ENCODE measurements at places on chromosomes 16 and 17.
A peak's percentile ranks its signal among the peaks of the same experiment; 100 is the strongest.

- peak; percentile 86 for DNase-seq
Observed at GRCh38 chr17:56819431-56820145, 14.1 kb downstream of the C17orf67 start.

- no peak for DNase-seq
Observed at GRCh38 chr17:62094175-62094574, 29.1 kb upstream of the MED13 start.

- no peak for DNase-seq
Observed at GRCh38 chr17:47184681-47185080, 4.4 kb downstream of the CDC27 start.

DNA sequence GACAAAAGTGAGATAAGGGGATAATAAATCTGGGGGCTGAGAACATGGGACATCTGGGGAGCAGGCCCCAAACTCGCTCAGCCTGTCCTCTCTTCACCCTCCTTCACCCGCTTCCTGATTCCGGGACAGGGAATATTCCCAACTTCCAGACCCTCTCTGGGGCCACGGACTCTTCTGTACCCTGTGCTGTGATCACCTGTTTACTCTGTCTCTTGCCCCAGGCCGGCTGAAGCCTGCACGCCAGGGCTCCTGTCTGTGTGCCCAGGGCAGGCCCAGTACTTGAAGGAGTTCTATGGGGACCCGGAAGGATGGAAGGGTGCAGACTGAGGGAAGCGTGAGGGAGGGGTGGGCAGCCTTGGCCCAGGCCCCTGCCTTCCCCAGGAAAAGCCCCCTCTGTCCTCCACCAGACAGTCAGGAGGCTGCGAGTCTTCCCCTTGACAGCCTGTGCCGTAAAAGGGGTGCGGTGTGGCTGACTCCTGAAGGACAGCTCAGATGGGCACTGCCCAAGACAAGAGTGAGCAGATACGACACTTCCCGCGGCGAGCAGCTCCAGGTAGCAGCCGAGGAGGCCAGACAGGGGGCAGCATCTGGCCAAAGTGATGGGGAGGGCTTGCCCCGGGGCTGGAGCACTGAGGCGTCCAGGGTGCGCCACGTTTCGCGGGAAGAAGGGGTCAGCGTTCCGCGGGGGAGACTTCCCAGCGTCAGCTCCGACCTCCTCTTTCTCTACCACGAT is 1.0 kb upstream of the CCNF start:
- no peak for DNase-seq

GRCh38 chr17:68600931-68601564 is at the start of gene FAM20A:
Gene FAM20A (minus strand): TSS chr17:68601367. CDS start chr17:68600666, 701 bp downstream.
- no peak for DNase-seq

DNA sequence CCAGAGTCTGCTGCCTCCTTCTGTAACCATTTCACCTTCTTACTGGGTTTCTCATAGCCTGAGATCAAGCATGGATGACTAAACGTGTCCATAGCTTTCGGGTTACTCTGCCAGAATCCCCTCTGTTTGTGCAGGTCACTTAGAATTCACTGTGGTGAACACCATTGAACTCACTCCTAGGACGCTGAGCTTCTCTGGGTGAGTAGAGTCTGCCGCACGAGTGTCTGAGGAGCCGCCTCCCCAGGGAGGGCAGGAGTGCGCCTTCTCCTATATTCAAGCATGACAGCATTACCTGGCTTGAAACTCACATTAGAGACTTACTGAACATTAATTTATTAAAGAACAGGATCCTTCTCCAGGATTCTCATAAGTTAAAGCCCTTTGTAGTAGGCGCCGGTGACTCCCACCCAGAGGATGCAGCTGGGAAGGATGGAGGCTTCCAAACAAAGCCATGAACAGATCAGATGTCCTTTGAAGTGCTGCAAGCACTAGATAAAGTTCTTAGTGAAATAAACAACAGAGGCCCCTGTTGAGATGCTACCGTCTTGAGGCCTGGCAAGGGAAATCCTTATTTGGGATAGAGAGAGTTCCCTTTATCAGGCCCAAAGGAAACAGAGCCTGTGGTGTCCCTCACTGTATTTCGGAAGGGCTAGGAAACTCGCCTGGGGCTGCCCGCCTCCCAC is 144.6 kb upstream of the PLCG2 start:
- no peak for DNase-seq

DNA sequence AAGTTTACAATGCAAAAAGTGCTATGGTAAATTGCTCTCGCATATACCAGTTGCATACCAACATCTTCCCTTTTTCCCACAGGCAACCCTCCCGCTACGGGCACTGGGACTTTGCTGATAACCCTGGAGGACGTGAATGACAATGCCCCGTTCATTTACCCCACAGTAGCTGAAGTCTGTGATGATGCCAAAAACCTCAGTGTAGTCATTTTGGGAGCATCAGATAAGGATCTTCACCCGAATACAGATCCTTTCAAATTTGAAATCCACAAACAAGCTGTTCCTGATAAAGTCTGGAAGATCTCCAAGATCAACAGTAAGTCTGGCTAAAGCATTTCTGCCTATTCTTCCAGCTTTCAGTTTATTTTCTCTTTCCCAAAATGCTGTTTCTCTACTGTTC is 27.9 kb upstream of the HSBP1 start:
- DNase-seq, result no peak

GRCh38 chr16:24332582-24333090 is 76.5 kb downstream of the CACNG3 start:
- DNase-seq, result no peak

- no peak for DNase-seq
Observed at GRCh38 chr17:78429618-78429995, 51.2 kb downstream of the PGS1 start.

GRCh38 chr16:23382279-23382678 is 70.7 kb downstream of the COG7 start:
- no peak for DNase-seq

DNA sequence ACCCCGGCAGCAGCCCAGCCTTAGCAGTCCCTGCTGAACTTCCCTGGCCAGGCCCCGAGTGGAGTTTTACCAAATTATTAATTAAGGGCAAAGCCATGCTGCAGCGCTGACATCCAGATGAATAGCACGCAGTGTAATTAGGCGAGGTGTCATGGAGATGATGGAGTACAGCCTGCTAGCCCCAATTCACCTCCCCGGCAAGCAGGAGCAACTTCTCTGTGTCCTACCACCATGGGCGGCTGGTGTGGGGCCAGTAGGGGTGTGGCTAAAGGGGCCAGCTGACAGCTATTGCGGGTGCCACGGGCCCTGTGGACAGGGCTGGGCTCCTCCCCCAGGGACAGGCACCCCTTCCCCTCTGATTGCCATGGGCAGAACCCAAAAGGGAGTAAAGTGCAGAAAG is 24.5 kb downstream of the ENDOV start:
- DNase-seq, result no peak

- DNase-seq, result no peak
Observed at GRCh38 chr17:39200070-39200879, at the start of gene RPL19. Gene RPL19 (plus strand): TSS chr17:39200283. CDS start chr17:39200345, 62 bp downstream.

DNA sequence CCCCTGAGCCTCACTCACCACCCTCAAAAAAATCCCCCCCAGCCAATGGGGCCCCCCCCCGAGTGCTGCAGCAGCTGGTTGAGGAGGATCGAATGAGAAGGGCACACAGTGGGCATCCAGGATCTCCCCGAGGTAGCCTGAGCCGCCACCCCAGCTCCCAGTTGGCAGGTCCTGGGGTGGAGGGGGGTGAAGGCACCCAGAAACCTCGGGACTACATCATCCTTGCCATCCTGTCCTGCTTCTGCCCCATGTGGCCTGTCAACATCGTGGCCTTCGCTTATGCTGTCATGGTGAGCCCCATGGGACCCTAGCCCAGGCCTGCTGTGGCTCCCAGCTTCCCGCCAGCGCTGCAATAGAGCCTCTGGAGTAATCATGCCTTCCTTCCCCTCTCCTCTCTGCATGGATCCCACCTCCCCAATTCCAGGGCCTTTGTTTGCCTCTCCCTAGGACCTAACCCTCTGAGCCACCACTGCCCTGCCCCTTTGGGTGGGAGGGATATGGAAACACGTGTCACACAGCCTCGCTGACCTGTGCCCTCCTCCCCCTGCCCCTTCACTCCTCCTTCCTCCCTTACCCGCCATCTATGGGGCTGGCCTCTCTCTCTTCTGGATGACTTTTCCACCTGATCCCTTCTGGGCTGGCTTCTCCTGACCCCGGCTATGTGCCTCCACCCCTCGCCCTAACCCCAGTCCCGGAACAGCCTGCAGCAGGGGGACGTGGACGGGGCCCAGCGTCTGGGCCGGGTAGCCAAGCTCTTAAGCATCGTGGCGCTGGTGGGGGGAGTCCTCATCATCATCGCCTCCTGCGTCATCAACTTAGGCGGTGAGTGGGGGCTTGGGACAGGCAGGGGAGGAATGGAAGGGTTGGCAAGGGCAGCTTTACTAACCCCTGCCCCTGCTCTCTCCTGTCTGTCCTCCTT is 1.9 kb downstream of the PRRT2 start:
- no peak for DNase-seq

DNA sequence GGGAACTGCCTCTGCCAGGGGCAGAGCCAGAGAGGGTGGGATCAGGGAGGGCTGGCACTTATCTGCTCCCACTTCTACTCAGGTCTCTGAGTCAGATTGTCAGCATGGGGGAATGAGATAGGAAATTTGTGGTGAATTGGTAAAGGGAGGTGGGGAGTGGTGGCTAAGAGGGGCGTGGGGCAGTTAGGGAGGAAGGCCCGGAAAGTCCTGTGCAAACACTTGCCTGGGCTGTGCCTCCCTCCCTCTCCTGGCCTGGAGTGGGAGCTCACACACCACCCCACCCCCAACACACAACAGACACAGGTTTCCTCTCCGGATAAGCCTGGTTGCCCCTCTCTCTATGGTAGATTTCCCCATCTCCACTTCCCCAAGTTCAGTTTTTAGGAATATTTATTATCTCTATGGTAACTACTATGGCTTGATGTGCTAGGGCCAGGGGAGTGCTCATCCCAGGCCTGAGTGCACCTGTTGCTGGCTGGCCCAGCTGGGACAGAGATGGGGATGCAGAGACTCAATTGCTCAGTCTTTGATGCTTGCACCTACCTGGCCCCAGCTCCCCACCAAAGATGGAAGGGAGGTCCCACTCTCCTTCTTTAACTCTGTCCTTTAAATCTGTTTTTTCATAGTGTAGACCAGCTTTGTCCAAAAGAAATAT is 2.7 kb downstream of the SPNS2 start:
- no peak for DNase-seq

- no peak for DNase-seq
Observed at GRCh38 chr16:3494386-3494973, 809 bp downstream of the C16orf90 start.

DNA sequence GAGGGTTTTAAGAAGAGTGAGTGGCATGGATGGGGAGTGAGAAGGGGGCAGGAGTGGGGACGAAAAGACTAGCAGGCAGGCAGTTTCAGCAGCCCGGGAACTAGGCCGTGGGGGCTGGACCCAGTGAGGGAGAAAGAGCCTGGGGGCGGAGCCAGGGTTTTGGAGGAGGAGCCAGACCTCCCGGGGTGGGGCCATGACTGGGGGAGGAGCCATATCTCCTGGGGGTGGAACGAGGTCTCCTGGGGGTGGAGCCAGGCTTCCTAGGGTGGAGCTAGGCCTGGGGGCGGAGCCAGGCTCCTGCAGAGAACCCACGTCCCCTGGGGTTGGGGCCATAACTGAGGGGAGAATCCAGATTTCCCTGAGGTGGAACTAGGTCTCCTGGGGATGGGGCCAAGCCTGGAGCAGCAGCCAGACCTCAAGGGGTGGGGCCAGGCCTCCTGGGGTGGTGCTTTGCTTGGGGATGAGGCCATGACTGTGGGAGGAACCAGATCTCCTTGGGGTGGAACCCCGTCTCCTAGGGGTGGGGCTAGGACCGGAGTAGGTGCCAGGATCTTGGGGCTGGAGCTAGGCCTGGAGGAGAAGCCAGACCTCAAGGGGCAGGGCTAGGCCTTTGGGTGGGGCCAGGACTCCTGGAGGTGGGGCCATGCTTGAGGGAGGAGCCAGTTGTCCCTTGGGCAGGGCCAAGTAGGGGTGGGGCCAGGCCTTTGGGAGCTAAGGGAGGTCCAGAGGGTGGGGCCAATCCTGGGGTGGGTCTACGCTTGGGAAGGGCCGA is 41.7 kb upstream of the JPH3 start:
- no peak for DNase-seq
